ENCODE measurements at places on chromosomes 7 and 10.

DNA sequence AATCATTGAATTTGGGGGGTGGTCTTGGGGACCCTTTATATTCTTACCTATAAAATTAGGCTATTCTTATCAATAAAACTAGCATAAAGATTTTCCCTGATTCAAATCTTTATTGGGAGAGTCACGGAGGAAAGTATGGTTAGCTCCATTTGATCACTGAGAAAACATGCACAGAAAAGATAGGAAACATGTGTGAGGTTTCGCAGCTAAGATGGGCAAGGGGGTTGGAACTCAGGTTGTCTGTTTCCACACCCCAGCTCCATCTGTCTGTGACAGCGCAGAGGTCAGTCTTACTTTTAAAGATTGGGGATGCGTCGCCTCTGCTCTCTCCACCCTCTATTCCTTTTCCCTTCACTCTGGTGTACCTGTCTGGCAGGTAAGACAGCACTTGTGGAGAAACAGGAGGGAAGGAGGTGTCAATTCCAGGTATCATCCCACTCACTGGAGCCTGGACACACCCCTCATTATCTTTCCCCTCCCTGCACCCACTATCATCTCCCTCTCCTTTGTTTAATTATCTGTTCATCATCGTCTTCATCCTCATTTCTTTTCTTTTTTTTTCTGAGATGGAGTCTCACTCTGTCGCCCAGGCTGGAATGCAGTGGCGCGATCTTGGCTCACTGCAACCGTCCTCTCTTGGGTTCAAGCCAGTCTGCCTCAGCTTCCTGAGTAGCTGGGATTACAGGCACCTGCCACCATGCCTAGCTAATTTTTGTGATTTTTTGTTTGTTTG is 2.4 kb upstream of the DENND10 start:
- no peak for DNase-seq

- DNase-seq, result no peak
These were observed 357.6 kb downstream of the SFMBT2 start for GRCh38 chr10:7053195-7053594.

GRCh38 chr7:44757739-44758138 is 9.1 kb downstream of the ZMIZ2 start:
- DNase-seq, result no peak

GRCh38 chr10:97888641-97889262 is 39.1 kb downstream of the GOLGA7B start:
- DNase-seq, result peak; percentile 50

- DNase-seq, result peak; percentile 48
These were observed 30.2 kb upstream of the ABI1 start for GRCh38 chr10:26890956-26891355.

- DNase-seq, result no peak
These were observed 7.1 kb upstream of the WDR86 start for GRCh38 chr7:151416941-151417315.

DNA sequence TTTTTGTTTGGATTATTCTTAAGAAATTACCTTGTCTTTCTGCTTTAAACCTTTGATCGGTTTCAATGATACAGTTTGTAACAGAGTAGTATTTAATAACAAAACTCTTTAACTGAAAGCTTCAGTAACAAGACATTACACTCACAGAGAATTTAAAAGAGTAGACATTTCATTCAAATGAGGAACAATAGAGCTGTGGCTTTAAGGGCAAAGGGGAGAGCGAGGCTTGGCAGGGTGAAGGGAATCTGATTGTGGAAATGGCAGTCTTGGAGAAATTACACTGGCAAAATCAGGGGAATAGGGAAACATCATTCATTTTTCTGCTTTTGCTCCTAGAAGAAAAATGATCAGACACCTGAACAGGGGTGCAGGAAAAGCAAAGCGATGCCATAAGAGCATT is 5.1 kb upstream of the HIPK2 start:
- DNase-seq, result no peak

DNA sequence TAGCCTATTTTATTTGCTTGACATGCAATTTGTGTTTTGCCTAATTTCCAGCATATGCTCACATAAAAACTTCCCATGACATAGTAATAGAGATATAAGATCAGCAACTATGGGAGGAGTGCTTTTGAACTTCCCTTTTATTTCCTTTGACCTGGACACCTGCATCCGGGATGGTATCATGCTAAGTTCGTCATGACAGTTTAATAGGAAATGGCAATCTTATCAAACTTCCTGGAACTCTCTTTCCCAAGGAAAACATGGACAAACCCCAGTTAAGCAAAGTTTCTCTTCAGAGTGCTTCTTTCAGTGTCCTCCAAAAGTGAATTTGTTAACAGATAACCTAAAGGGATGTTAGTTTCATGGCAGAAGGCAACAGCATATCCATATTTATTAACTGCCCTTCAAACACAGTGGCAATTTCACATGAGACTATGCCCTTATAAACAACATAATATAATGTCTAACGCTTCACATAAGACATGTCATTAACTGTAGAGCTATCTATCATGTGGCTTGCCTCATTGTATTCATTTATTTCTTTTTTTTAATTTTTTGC is 474.7 kb upstream of the SEMA3A start:
- no peak for DNase-seq

- DNase-seq, result no peak
These were observed 295.2 kb downstream of the CAMK1D start for GRCh38 chr10:12644380-12645144.

- no peak for DNase-seq
These were observed 410.0 kb upstream of the SEMA3D start for GRCh38 chr7:85596827-85597226.

DNA sequence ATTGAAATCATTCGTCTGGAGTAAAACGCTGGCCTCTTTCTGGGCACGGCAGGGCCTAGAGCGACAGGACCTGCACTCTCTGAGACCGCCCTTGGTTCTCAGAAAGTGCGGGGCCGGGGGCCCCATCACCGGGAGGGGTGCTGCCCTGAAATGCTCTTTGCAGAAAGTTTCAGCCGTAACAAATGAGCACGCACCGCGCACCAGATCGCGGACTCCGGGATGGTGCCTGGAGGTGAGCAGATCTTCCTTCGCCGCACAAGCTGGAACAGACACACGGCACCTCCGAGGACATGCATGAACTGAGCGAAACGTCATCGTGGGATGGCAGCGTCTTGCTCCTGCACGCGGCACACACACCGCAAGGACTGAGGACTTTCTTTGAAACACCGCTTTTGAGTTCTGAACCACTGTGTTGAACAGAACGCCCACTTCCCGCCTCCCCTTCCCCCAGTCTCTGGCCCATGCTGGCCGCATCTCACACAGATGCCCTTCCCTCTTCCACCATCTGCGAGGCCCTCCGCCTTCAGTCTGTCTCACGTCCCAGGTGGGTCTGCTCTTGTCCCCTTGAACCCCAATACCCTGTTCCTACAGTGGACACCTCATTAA is 538.7 kb upstream of the MGMT start:
- no peak for DNase-seq

- DNase-seq, result no peak
These were observed 208.9 kb downstream of the EBF3 start for GRCh38 chr10:129755158-129755591.

DNA sequence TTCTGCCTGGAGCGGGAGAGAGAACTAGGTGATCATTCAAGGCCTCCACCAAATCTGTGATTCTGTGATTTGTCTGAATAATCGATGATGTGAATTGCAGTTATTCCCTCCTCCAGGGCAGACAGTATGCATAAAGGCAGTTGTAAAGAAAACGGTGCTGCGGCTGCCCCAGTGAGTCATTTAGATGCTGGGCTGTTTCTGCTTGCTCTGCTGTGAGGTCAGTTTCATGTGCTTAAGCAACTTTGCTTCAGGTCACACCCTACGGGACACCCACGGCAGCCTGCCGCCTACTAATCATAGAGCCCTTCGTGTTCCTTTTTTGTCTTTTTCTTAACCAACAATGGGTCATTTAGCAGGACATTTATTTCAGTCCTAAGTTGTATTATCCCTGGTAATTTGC is 158.1 kb upstream of the PITRM1 start:
- DNase-seq, result no peak

DNA sequence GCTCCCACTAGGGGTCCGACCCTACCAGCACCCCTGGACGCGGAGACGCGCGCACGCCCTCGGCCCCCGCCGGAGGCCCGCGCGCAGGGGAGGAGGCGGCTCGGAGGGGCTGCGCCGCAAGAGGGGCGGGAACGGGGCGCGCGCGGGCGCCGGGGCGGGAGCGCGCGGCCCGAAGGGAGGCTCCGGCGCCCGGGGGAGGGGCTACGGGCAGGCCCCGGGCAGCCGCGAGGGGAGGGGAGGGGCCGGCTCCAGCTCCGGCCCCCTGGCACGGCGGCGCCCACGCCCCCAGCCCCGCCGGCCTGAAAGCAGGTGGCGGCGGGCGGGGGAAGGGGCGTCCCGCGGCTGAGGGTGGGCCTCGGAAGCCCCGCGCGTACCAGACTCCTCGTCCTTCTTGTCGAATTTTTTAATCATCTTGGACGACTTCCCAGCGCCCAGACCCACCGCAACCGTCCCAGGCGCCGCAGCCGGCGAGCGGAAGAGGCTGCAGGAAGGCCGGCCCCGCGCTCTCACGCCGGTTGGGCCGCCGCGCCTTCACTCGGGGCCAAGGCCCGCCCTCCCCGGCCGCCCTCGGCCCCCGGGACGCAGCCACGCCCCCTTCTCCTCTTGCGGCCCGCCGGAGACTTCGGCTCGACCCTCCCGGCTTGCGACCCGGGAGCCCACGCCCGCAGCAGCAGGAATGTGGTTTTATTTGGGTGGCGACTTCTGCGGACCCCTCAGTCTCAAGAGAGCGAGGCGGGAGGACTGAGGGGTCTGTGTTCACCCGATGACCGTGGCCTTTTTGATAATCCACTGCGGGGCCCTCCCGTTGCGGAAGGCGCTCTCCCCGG is at the start of gene COPG2:
Gene COPG2 (minus strand): TSS at position 491 of the 827 bp plus-strand sequence. CDS start 80 bp downstream, at position 411.
- DNase-seq, result peak; percentile 67

DNA sequence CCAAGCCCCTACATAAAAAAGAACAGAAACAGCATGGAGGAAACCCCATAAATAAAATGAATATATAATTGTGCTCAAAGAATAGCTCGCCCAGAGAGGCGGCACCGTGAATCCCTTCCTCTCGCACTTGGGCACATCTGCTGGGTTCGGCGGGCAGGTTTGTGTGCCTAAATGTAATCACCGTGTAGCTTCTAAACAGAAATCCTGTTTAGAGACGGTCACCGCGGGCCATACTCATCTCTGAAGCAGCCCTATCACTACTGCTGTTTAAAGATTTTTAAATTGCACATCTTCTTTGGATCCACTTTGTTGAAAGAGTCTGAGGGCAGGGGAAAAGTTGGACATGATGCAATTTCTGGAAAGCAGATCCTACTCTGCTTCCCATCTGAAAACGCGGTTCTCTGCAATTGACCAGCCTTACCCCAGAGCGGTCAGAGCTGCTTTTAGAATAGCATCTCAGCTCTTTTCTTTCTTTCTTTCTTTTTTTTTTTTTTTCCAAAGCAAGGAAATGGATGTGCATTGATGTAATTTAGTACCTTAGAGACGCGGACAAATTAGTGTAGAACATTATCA is 6.4 kb downstream of the DRGX start:
- DNase-seq, result no peak

DNA sequence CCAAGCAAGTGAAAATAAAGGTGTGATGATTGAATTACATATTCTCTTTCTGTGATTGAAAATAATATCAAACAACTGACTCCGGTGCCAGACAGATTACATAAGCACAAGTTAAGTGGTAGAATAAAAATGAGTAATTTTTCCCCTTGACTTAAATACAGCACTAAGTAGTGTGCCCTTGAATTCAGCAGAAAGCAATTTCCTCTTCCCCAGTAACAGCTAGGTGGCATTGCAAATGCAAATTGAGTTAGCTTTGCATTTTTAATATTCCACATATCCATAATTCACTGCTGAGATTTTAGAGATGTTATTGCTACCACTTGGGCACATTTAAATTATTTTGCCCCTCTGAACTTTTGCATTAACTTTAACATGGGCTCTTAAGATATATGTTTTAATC is 89.8 kb upstream of the NPVF start:
- no peak for DNase-seq

- DNase-seq, result no peak
These were observed 90.7 kb downstream of the GNAI1 start for GRCh38 chr7:80225361-80225760.

- no peak for DNase-seq
These were observed 13.4 kb downstream of the RPP30 start for GRCh38 chr10:90885176-90885575.

DNA sequence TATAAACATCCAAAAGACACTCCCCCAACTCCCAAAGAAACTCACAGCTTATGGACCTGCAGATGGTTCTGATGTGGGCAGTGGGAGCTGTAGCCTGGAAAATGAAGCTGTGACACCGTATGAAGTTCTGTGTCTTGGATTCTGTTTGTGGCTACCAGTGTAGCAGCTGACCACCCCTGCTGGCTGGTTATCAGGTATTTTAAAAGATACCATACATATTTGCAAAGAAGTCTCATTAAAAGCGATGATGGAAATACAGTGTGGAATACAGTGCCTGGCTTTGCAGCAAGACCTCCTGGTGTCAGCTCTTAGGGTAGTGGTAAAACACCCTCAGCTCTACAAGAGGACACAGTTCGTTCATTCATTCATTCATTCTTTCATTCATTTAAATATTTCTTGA is 194.3 kb upstream of the PRKCQ start:
- no peak for DNase-seq

DNA sequence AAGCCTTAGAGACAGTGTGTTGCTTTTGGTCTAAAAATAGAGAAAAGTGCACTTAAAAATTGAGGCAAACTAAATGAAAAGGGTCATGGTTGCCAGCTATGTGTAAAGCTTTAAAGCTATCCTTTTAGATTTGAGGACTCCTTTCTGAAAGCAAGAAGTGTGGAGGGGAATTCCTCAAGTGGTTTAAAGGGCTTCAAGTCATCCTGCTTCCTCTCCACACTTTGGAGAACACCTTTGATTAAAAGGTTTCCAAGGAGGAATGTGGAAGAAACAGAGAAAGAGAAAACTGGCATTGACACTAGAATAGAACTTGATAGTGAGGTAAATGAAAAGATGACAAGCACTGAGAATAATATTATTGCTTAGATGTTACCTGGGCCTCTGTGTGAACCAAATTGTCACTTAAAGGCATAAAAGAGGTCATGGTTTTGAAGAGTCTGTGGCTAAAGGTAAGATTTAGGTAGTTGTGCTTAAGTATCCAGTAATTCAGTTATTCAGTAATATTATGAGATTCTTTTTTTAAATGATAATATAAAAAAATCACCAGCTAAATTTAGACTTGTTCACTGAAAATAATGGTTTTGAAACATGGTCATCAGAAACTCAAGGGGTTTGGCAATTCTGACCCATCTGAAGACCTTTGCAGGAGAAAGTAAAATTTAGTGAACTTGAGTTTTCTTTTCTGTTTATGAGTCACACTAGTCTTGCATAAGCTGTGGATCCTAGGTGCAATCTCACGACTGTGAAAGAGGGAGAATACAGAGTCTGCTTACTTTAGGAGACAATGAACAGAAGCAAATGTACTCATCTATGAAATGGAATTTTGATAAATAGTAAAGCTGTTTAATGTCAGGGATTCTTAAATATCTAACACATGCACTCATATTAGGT is 466.0 kb downstream of the KIF20B start:
- no peak for DNase-seq
